M059J (cell line): ENCODE measurements at places on chromosomes 2 and 18. TPM values are rescaled to one million over a fixed set of nuclear protein-coding genes. Genes with fewer than 3 reads are reported as not detected.
A peak's percentile ranks its signal among the peaks of the same experiment; 100 is the strongest.

DNA sequence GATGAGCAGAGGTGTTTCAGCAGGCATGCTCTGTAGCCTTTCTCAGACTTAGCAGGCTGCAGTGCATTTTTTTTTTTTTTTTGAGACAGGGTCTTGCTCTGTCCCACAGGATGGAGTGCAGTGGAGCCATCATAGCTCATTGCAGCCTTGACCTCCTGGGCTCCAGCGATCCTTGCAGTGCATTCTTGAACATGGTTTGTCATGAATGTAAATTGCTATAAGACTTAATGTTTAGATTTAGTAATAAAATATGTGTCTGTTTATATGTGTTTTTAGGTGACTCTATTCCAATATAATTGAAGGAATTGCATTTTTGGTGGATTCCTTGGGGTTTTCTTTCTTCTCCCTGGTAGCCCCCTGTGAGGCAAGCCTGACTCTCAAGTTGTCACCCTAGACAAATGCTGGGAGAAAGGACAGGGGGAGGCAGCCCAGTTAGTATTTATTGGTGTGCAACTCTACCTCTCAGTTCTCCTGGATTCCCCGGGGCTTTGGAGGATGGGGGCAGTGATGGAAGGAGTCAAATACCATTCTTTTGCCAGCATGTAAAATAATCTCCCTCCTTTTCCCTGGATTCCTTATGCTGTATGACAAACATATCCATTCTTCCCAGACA is 22.7 kb downstream of the LYPD6B start:
- no peak for DNase-seq

- DNase-seq: peak; percentile 20
Measured at GRCh38 chr2:202790676-202791075, 80.9 kb downstream of the ICA1L start.

GRCh38 chr2:145563741-145564615 is 1044.1 kb upstream of the ZEB2 start:
- peak; percentile 35 for DNase-seq

GRCh38 chr2:240437861-240438809 is 2.7 kb downstream of the GPC1 start:
- peak; percentile 47 for DNase-seq

DNA sequence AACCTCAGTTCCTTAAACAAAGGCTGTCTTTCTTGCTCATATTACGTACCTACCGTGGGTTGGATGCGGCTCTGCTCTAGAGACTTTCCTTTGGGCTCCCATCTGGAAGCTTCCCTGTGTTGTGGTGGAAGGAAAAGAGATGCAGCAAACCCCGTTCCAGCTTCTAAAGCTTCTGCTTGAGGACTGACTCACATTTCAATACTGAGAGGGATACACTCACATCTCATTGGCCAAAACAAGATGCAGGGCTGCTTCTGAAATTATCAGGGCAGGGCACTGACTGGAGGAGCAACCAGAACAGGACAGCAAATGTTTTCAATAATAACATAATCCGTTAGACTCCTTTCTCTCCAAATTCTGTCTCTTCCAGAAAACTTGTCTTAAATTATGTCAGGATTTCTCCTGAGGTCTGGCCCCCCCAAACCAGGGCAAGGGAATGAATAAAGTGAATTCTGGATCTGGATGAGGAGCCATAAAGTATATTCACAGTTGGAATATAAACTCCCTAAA is 4.5 kb upstream of the MYO5B start:
- DNase-seq: no peak

DNA sequence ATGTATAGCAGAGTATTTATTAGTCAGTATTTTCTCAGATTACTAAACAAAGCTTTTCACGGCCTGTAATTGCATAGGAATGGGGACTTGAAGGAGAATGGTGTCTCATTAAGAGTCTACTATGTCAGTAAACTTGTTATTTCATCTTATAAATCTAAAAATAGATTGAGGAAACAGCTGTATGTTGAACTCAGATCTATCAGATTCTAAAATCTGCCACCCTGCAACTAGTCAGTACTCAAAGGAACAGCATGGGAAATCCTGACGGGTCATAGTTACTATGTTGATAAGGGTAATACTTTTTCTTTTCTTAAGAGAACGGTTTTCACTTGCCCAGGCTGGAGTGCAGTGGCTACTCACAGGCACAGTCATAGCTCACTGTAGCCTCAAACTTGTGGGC is 70.2 kb upstream of the EMILIN2 start:
- no peak for DNase-seq

DNA sequence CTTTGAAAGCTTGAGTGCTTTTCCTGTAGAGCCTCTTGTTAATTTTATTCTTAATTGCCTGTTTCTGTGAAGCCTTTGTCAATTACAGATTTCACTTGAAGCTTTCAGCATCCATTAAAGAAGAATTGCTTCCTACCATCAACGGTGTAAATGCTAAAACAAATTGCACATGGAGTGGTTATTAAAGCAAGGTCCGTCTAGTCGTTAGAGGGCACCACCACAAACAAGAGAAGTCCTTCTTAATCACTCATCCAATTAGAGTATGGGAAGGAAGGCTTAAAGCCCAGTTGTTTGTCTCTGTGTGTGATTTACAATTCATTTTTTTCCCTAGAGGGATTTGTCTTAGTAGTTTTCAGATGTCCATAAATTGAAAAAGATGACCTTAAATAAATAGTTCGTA is 1.6 kb downstream of the KCNJ3 start:
- no peak for DNase-seq

DNA sequence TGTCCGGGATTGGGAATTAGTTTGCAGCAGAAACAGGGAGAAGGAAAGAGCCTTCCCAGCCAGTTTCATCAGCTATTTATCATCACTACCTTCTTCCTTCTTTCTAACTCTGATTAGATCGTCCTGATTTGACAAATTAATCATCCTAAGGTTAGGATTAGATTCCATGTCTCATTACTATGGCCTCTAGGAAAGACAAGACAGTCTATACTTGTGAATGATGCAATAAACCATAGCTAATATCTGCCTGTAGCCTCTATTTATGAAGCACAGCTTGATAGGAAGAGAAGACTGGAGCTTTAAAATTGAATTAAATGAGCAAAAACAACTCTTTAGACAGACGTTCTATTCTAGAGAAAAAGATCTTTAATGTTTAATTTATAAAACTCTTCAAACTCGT is 25.2 kb upstream of the FRZB start:
- no peak for DNase-seq

DNA sequence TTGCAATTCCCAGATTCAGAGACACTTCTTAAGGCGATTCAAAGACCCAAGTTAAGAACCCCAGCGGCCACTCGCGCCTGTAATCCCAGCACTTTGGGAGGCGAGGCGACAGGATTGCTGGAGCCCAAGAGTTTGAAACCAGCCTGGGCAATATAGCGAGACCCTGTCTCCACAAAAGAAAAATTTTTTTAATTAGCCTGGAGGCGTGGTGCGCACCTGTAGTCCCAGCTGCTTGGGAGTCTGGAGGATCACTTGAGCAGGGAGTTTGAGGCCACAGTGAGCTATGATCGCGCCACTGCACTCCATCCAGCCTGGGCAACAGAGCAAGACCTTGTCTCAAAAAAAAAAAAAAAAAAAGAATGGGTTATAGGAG is 585 bp upstream of the ANAPC1 start:
- no peak for DNase-seq

DNA sequence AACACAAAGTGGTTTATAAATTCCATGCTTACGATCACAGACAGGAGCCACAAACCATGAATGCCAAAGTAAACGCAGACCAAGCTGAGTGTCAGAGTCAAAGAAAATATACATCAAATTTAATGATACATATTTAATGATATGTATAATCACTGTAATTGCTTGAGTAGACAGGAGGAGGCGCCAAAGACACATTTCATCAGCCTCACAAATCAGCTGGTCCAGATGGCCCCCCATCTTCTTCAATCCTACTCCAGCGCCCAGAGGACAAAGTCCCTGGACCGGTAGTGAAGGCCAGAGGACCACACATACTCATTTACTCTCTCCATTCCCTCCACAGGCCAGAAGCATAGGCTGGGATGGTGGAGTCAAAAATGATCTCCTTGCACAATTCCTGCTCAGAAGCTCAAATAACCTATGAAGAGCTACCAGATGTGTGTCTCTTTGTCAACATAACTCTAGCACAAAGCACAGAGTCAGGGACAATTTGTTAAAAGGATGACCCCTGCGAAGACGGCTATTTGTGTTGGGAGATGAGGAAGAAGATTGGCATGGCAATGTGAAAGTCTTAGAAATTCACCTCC is 149.3 kb upstream of the PGAP1 start:
- no peak for DNase-seq

- peak; percentile 65 for DNase-seq
Measured at GRCh38 chr2:10412380-10412779, 35.7 kb downstream of the ODC1 start.

- no peak for DNase-seq
Measured at GRCh38 chr2:105249891-105250290, 8.3 kb downstream of the GPR45 start.

DNA sequence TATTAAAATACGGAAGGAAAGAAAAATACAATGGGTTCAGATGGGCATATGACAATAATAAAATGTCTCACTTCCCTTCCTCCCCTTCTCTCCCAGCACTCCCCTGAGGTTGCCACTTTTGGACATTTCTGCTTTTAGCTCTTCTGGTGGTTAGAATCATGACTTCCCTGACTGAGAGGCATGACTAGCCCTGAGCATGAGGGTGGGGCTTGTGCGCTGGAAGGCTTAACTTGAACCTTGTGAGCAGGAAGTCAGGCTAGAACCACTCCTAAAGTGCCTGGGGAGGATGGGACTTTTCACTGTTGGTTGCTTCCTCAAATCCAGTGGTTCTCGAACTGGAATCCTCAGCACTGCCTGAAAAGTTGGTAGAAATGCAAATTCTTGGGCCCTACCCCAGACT is 19.7 kb upstream of the ARHGAP25 start:
- DNase-seq: no peak

- DNase-seq: peak; percentile 1
Measured at GRCh38 chr2:222641336-222641735, 14.6 kb downstream of the FARSB start.

DNA sequence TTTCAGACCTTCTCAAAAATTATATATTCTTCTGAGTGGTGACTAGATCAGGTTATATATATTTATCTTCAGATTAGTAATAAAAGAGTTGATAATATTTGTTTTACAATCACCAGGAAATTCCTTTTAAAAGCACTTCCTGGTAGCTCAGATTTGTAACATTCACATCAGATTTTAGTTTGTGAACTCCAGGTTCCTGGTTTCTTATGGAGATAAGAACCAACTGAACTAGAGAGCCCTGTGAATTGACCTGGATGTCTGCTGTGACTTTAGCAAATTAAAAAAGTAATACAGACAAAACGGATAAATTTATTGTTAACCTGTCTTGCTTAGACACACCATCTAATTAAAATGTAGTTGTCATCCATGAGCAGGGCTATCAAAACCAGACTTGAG is 868.7 kb downstream of the BCL11A start:
- no peak for DNase-seq

GRCh38 chr2:54384301-54385203 is 71.6 kb upstream of the SPTBN1 start:
- DNase-seq: no peak

- no peak for DNase-seq
Measured at GRCh38 chr18:79576686-79577351, 102.8 kb upstream of the CTDP1 start.

DNA sequence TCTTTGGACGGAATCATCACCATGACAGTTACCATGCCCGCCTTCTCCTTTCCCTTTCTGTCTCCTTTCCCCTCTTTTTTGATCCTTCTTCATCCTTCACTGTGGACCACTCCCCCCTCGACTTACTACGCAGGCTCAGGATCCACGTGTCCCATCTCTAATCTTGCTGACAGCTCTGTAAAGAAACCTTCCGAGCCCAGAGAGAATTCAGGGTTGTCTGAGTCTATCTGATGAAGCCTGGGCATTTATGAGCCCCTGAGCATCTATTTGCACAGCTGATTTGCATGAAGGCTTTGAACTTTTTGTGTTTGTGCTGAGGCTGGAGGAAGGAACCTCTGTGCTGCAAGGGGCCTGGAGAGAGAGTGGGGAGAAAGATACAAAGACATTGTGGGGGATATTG is 50.7 kb downstream of the CIB4 start:
- no peak for DNase-seq

DNA sequence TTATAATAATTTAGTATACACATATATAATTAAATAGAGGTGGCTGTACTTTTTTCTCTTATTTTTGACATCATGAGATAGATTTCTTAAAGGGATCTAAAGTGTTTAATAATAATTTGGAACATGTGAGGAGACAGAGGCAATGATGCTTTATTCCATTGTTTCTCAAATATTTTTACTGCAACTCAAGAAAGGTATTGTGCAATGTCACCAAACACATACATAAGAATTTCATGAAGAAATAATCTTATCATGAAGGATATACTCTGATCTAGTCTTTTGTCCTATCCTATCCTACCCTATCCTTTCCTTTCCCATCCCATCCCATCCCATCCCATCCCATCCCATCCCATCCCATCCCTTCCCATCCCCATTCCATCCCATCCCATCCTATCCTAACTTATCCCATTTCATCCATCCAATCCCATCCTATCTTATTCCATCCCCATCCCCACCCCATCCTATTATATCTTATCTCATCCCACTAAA is 232.1 kb upstream of the SMIM21 start:
- DNase-seq: no peak

GRCh38 chr2:111042772-111043771 is 77.6 kb upstream of the BCL2L11 start:
- no peak for DNase-seq

GRCh38 chr2:61229936-61230335 is 67.9 kb downstream of the C2orf74 start:
- no peak for DNase-seq

Gene ZBTB7C
- not detected in 2 replicates for total RNA-seq

Gene AMER3
- not detected in 2 replicates for total RNA-seq

Gene TRAK2
- 18.6 and 22.9 TPM in 2 replicates for total RNA-seq

Gene MRPL44
- 29.4 and 33.5 TPM in 2 replicates for total RNA-seq

Gene C2orf80
- not detected in 2 replicates for total RNA-seq

Gene CXCR1
- not detected in 2 replicates for total RNA-seq

Gene PARD3B
- 0.86 and 1.6 TPM in 2 replicates for total RNA-seq

Gene ST6GAL2
- total RNA-seq: not detected in 2 replicates

Gene CNDP1
- total RNA-seq: not detected in 2 replicates

Gene PID1
- total RNA-seq: 0.47 and 3.0 TPM in 2 replicates
